ENCODE measurements at places on chromosomes 7 and 10.

- no peak for DNase-seq
These were observed 12.8 kb downstream of the CREB3L2 start for GRCh38 chr7:137989094-137989493.

GRCh38 chr7:158424011-158424410 lies 163.6 kb downstream of the PTPRN2 start:
- DNase-seq, result no peak

GRCh38 chr7:17411922-17412321 lies 113.5 kb downstream of the AHR start:
- DNase-seq, result no peak

DNA sequence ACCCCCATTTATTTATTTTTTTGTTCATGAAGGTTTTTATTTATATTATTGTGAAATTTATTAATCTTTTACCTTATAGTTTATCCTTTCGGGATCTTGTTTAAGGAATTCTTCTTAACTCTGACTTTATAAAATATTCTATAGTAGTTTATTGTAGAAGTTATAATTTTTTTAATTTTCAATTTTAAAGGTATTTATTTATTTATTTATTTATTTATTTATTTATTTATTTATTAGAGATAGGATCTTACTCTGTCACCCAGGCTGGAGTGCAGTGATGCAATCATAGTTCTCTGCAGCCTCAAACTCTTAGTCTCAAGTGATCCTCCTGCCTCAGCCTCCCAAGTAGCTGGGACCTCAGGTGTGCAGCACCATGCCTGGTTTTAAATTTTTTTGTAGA lies 56.0 kb downstream of the NRF1 start:
- DNase-seq, result no peak

- DNase-seq, result no peak
These were observed 84.7 kb upstream of the C1QL3 start for GRCh38 chr10:16606421-16606820.
